ENCODE measurements at places on chromosomes 6 and 20.

GRCh38 chr6:137602313-137603197, 108.4 kb upstream of the OLIG3 start:
- DNase-seq: no peak

DNA sequence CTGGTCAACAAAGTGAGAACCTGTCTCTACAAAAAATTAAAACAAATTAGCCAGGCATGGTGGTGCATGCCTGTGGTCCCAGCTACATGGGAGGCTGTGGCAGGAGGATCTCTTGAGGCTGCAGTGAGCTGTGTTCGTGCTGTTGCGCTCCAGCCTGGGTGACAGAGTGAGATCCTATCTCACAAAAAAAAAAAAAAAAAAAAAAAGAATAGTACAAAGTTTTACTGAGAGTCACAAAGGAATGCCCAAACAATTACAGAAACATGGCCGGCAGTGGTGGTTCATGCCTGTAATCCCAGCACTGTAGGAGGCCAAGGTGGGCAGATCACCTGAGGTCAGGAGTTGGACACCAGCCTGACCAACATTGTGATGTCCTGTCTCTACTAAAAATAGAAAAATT, 14.8 kb upstream of the DSTN start:
- no peak for DNase-seq

GRCh38 chr20:34891166-34892062, 15.0 kb downstream of the ACSS2 start:
- DNase-seq: no peak

- no peak for DNase-seq
These were observed 8.9 kb upstream of the RFPL4B start for GRCh38 chr6:112338166-112338709.

DNA sequence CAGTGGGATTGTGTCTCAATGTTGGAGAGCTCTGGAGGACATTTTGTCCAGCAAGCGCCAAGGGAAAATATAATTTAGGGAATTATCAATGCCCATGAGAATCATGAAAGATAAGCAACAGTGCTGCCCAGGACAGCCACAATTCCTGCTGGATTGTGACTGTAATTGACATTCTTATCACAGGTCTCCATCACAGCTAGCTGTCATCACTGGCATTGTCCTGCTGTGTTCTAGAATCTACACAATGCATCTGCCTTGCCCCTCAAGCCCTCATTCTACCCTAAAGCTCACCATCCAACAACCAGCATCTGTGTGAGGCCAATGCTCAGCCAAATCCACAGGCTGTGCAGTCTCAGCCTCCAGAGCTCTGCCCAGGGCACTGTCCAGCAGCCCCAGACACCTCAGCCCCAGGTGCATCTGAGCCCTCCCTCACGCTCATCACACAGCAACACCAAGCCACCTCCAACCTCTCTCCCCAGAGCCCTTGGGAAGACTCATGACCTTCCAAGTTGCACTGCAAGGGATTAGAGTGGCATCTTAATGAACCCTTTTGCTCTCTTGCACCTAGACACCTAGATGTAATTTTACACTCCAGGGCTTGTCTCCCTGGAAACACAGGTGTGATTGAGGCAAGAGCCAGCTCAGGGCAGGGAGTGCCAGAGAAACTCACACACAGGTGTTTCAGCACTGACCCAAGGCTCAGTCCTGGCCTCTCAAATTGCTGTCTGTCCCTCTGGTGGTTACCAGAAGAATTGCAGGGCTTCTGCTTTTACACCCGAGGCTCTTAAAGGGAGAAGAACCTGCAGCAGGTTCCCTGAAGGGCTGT, 85.2 kb upstream of the PHACTR3 start:
- peak; percentile 48 for DNase-seq

DNA sequence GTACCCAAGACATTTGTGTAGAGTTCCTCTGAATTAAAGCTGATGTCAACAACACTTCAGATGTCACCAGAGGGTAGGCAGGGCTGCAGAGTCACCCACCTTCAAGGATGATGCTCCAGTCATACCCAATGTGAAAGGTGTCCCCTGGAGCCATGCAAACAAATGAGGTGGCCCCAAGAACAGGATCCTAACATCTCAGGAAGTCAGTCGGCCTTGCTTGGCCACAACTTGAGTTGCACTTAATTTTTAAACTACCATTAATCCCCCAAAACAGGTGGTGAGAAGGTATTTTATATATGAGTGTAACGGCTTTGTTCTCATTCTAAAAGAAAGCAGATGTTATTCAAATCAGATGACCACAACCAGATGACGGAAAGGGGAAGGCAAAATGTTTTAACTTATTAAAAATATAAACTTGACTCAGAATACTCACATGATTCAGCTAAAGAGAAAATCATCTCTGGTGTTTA, 21.1 kb upstream of the SERPINB1 start:
- DNase-seq: no peak
